Stimulated activated CD8-positive, alpha-beta memory T cell treated with anti-CD3 and anti-CD28 coated beads, Interleukin-7, amount 100 ng/mL, for 1 hour (primary cell): ENCODE measurements at places on chromosomes 4 and X.

DNA sequence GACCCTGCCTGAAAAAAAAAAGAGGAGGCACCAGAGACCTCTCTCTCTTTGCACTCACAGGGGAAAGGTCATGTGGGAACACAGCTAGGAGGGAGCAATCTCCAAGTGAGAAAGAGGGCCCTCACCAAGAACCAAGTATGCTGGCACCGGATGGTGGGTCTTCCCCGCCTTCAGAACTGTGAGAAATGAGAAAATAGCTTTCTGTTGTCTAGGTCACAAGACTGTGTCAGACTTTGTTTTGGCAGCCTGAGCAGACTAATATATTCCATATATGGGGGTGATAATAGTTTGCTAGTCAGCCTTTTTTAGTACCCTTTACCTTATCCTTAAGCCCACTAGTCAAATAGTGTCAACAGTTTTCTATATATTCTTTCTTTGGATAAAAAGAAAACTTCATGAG, 193.0 kb downstream of the TRIML1 start:
- no peak for DNase-seq

GRCh38 chrX:47144626-47145394, at the start of the genes NDUFB11 and RBM10:
Gene NDUFB11, minus strand, starts transcription at chrX:47144702. Its CDS starts 23 bp downstream, at chrX:47144679.
Gene RBM10, plus strand, starts transcription at chrX:47145221. Its CDS starts 2,261 bp downstream, at chrX:47147482.
- peak; percentile 66 for DNase-seq

- DNase-seq: no peak
Measured at GRCh38 chr4:139826426-139826825, 160.8 kb downstream of the MGST2 start.

GRCh38 chr4:80015407-80016189, 57.4 kb downstream of the ANTXR2 start:
- DNase-seq: no peak

- no peak for DNase-seq
Measured at GRCh38 chr4:164239976-164240375, 514.0 kb upstream of the SMIM31 start.

DNA sequence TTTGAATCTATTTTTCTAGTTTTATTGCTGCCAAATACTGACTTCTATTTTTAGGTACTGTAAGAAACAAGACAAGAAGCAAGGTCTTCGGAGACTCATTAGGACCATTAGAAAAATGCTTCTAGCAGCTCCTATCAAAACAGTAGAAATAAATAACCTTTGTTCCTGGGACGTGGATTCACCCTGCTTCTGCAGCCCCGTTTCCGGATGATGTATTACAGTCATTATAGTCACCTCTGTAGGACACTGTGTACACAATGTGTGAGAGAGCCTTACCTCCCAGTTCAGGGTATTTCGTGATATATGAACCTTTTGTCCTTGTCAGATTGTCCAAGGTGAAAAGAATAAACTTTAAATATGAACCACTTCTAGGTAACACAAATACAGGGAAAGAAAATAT, 484.0 kb upstream of the TECRL start:
- no peak for DNase-seq

DNA sequence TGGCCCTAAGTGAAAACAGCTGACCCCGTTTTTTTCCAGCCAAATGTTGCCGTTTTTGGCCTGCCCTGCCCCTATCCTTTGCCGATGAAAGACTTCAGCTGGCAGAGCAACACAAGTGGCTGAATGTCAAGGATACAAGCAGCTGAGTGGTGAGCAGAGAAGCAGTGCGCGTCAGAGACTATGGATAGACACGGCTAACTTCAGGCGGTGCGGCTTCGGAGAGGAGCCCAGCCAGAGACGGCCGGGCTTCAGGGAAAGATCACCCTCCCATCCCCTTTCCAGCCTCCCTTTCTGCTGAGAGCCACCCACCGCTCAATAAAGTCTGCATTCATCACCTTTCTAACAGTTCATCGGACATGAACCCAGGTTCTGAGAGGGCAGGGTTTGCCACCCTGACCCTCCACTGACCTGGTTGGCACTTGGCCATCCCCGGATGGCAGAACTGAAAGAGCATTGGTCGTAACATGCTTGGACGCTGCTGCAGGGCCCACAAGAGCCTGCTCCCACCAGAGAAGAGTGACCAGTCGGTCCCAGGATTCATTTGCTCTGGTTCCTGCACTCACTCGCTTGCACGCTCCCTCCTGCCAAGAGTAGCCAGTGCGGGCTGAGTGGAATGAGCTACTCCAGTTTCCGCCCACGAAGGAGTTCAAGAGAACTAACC, 125.8 kb downstream of the PPEF1 start:
- no peak for DNase-seq

DNA sequence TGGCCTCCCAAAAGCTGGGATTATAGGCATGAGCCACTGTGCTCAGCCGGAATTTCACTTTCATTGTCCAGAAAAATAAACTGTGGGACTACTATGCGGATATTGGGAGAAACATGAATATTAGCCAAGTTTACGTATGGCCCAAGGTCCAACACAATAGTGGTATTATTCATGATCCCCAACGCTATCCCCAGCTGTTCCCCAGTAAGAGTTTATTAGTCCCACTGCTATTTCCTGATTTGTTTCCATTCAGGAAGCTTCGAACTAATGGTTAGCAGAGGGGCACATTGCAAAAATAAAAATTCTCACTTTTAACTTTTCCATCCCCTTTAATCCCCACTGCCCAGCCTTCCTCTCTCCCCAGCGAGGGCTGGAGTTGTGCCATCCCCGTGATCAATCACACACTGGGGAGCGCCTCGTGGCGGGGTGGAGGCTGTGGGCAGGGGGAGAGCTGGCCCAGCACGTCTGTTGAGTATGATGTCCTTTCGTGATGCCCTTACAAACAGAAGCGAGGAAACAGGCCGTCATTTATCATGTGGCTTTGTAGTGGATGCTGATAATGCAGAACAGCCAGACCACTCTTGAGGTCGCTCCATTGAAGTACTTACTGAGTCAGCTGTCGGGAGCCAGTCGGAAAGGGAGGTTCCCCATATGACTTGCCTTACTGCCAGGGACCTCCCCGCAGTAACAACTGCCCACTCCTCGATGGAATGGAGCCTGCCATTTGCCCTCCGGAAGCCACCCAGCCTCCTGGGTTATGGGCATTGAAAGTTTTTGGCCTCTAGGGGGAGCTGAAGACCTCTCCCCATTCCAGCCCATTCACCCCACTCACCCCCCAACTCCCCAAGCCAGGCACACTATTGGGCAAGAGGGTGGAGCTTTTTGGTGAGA, 117.0 kb downstream of the KDR start:
- no peak for DNase-seq

DNA sequence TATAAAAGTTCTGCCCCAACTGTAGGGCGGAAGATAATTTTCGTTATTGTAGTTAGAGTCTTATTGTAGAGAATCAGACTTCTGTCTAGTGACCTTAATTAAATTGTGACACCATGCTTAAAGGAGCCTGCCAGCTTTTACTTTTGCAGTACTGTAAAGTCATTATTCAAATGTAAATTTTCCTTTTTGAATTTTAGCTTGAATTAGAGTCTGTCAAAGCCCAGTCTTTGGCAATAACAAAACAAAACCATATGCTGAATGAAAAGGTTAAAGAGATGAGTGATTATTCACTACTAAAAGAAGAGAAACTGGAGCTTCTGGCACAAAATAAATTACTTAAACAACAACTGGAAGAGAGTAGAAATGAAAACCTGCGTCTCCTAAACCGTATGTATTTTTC, 21.8 kb downstream of the OFD1 start:
- no peak for DNase-seq

GRCh38 chr4:73729534-73730165, 10.7 kb upstream of the CXCL8 start:
- no peak for DNase-seq

GRCh38 chr4:180350901-180351300, 1892.3 kb upstream of the TENM3 start:
- DNase-seq: no peak

GRCh38 chrX:78199851-78200250, 60.4 kb upstream of the TAF9B start:
- no peak for DNase-seq

DNA sequence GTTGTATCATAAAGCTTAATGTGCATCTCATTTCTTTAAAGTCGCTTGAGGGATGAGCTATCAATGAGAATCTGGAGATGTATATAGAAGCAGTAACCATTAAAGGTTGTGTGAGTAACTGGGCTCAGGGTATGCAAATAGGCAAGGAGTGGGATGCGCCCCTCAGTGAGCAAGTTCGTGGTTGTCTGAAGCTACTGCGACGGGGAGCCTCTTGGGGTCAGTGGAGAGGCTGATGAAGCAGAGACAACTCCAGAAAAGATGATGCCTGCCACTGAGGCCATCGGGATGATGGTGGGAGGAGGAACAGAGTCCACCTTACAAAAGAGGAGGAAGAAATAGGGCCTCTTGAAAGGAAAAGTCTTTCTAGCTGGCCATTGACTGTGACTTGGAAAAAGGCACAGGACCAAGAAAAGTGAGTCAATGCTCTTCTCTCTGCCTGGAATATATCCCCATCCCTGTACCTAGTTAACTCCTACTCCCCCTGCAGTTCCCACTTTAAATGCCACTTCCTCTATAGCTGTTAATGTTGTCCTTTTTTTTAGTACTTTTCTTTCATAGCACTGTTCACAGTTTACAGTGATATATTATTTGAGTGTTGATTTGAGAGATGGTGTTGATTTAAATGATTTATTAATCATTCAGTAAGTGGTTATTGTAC, 51.4 kb upstream of the LSM6 start:
- no peak for DNase-seq

- no peak for DNase-seq
Measured at GRCh38 chr4:143381189-143382118, 44.8 kb downstream of the GAB1 start.

DNA sequence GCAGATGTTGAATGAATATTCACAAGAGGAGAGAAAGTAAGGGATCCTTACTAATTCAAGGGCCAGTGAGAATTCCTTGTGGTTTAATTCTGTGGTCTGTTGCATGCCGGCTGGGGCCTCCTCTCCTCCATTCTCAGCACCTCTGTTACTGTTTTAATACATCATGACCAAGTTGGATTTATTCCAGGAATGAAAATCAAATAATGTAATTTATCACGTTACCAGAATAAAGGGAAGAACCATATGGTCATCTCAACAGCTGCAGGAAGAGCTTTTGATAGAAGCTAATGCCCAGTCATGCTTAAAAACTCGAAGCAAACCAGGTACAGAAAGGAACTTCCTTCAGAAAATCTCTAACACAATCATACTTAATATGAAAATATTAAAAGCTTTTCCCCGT, 54.1 kb downstream of the GRK4 start:
- DNase-seq: no peak

DNA sequence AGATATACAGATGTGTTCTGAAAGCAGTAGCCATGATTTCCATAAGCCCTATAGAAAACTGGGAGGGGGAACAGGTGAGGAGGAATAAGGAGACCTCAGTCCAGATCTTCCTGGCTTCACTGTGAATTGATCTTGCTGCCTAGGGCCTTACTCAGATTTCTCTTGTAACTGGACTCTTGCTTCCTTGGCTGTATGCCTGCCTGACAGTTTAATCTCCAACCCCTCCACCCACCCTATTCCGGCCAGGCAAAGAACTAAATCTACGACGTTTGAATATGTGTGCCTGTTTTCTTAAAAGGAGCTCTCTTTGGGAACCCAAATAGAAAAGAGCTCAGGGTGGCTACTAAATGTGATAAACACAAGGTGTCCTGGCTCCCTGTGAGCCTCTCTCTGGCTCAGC, 173.0 kb downstream of the GPC3 start:
- no peak for DNase-seq

- no peak for DNase-seq
Measured at GRCh38 chrX:18543738-18544137, 118.3 kb downstream of the CDKL5 start.

GRCh38 chr4:182973941-182974340, 56.8 kb upstream of the DCTD start:
- no peak for DNase-seq

DNA sequence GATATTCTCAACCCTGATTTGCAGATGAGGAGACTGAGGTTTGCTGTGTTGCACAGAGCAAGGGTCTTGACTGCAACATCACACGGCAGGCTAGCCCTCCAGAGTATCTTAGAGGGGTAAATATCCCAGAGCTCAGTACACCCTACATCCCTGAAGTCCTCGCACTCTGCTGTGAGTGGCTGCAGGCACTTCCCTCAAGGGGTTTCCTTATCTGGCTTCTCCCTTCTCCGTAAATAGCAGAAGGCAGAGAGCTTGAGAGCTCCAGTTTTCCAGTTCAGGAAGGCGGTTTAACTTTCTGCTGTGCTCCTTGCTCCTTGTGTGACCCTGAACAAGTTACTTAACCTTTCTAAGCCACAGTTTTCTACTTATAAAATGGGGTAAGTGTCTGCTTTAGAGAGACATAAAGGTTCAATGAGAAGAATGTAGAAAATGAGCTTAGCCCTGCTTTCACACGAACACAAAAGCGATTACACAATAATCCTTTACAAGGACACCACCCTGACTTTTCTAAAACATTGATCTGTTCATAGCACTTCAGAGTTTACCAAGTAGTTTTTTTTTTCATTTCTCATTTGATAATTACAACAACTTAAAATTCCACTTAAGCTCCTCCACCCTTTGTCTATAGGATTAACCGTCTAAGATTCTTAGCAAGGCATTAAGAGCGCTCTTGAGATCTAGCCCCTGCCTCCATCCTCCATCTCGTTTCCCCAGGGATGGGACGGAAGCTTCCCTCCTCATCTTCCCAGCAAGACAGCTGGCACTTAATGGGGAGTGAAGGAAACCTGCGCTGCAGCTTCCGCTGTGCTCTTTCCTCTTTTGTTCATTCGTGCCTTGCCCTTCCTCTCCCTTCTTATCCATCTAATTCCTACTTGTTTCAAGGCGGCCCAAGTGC, 68.4 kb downstream of the TAPT1 start:
- DNase-seq: no peak

- DNase-seq: no peak
Measured at GRCh38 chr4:43242606-43243005, 350.1 kb downstream of the GRXCR1 start.

DNA sequence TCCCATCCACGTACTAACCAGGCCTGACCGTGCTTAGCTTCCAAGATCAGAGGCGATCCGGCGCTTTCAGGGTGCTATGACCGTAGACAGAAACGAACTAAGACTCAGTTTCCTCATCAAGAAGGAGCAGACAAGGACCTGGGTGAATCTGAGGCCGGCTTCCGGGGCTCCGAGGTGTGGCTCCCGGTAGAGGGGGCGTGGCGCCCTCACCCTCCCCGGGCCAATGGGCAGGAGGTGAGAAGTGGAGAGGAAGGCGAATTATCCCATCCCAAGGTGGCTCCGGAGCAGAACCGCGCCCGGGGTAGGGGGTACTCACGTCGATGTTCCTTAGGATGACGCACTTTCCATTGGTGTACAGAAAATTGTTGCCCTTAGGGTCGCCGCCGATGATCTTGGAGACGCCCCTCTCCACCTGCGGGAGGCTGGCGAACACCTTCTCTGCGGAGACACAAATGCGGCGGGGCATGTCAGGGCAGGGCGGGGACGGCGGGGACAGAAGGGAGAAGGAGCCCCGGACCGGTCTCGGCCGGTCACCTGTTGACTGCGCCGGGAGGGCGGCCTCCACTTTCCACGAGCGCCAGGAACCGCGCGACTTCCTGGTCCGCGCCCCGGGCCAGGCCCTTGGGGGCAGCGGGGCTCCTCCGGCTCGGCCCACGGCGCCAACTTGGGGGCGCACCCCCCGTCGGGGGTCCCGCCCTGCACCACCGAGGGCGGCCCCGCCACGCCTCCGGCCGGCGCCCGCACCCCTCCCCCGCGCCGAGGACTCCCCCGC, 616 bp downstream of the WDR1 start:
- DNase-seq: peak; percentile 39

GRCh38 chr4:84809946-84810345, 156.5 kb downstream of the WDFY3 start:
- no peak for DNase-seq
